Stimulated activated CD4-positive, alpha-beta T cell treated with anti-CD3 and anti-CD28 coated beads, Interleukin-1b, Interleukin-23, amount 100 ng/mL, for 24 hours (primary cell): ENCODE measurements at places on chromosomes 4 and X.

- DNase-seq, result no peak
Measured at GRCh38 chr4:63505714-63506460, 903.4 kb downstream of the TECRL start.

GRCh38 chrX:115400960-115401359 is 111.4 kb downstream of the LUZP4 start:
- DNase-seq, result no peak

- no peak for DNase-seq
Measured at GRCh38 chr4:152356428-152357034, 179.4 kb downstream of the FBXW7 start.

DNA sequence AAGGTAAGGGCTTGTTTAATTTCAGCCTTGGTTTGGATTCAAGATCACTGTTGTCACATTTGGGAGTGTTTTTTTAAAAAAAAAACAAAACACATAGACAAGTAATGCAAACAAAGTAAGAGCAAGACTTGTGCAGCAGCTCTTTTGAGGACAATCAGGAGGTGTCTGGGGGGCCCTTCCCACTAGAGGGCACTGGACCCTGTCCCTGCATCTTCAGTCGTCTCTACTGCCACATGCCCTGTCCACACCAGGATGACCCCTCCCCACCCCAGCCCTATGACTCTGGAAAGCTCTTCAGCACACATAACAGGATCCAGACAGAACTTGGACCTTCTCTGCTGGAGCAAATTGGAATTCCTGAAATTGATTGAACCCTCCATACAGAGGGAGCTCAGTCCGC is 71.0 kb downstream of the USP46 start:
- no peak for DNase-seq

GRCh38 chr4:156374069-156374468 is 420.4 kb upstream of the CTSO start:
- DNase-seq, result no peak

DNA sequence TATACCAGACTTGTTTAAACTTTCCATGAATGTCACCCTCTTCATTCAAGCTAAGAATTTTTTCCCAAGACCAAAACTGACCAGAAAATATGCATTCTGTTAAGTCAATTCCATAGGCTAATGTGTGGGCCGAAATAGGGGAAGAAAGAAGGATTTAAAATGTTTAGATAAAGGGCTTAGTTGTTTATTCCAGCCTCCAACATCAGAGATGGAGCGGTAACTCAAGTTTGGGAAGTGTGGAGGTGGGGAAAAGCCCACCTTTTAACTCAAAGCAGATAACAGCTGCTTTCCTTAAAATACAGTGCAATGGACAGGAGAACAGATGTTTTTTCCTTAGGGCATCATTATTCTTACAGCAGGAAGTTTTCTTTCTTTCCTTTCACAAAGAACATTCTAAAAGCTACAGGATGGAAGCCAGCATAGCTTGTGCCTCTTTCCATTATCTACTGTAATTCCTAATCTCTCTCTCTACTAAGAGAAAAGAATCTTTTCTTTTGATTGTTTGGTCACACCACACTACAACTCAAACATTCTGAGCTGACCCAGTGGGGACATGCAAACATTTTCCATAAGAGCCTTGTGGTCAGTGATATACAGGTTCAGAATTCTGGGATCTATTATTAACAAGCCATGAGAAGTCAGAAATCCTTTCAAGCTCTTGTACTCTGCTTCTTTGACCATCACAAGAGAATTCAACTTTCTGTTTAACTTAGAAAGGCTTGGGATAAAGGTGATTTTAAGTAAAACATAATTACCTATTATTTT is 101.6 kb downstream of the PDE5A start:
- DNase-seq, result no peak

GRCh38 chr4:66182636-66183035 is 512.3 kb upstream of the EPHA5 start:
- DNase-seq, result no peak

DNA sequence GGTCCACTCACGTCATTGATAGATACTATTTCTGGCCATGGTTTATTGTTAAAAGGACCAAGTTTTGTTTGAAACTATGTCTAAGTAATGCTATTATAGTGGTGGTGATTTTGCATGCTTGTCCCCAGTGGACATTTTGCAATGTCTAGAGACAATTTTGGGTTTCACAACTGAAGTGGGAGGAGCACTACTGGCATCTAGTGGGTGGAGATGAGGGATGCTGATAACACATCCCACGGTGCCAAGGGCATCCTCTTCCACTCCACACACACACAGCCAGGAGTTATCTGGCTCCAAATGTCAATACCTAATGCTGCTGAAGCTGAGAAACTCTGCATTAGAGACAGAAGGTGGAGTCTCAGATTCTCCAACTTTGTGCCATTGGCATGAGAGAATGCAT is 131.2 kb downstream of the FRMPD4 start:
- no peak for DNase-seq

- no peak for DNase-seq
Measured at GRCh38 chr4:39660045-39660444, 21.4 kb upstream of the SMIM14 start.

DNA sequence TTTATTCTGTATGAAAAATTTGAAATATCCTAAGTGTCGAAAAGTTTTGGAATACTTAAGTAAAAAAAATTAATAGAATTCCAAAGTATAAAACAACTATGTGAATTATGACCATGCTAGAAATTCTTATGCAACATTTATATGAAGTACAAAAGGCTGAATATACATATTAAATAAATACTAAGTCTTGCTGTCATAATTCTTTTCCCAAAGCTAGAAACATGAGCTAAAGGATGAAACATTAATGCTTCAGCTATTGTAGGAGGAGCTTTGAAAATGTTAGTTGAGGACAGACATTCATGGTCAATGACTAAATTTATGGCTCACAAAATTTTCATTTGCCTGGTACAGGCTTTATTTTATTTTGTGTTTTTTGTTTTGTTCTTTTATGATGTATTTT is 207.3 kb downstream of the GABRB1 start:
- no peak for DNase-seq

- DNase-seq, result no peak
Measured at GRCh38 chr4:165756836-165757235, 116.2 kb upstream of the TLL1 start.

DNA sequence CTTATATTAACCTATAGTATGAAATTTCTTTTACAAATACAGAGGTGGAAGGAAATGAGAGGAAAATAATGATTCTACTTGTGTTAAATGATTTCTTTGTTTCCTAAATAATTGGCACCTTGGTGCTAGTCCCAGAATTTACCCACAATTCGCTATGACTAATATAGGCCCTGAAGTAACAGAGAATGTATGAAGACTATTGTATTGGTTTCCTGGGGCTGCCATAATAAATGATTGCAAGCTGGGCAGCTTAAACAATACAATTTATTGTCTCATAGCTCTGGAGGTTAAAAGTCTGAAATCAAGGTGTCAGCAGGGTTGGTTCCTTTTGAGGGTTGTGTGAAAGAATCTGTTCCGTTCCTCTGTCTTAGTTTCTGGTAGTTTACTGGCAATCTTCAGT is 74.8 kb upstream of the GPRIN3 start:
- no peak for DNase-seq

DNA sequence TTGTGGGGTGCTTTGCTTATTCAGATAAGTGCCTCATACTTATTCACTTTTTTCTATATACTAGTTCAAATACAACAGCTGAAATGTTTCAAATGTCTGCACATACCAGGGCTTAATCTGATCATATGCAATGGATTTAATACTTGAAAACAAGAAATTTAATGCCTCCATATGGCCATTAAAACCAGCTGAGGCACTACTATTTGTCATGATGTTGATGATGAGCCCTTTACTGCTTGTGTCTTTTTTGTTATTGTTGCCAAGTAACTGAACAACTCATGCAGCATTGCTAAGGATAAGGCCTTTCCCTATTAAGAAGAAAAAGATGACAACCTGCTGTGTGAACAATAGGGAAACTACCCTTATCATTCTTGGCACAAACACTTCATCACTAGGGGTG is 52.5 kb downstream of the MAGEB10 start:
- no peak for DNase-seq

DNA sequence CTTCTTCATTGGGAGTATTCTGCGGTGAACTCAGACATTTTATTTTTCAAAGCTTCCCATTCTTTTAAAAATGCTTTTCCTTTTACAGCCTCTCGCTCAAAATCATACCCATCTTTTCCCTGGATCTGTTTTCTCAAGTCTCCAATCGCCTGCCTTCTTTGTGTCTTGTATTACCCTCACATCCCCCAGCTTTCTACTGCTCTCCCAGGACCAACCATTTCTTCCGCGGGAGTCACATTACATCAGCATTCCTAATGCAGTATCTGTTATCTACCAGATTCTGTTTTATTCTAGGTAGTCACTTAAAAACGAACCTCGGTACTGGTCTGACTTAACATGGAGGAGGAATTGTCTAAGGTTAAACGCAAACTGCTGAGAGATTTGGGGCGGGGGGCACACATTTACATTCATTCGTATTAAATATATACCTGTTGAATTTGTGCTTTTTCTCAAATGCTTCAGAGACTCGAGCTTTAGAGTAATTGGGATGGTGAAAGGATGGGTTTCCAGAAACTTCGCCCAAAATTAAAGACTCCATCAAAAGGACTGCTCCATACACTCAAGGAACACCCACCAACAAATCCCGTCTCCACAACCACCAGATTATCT is 493 bp upstream of the UCHL1 start:
- no peak for DNase-seq

DNA sequence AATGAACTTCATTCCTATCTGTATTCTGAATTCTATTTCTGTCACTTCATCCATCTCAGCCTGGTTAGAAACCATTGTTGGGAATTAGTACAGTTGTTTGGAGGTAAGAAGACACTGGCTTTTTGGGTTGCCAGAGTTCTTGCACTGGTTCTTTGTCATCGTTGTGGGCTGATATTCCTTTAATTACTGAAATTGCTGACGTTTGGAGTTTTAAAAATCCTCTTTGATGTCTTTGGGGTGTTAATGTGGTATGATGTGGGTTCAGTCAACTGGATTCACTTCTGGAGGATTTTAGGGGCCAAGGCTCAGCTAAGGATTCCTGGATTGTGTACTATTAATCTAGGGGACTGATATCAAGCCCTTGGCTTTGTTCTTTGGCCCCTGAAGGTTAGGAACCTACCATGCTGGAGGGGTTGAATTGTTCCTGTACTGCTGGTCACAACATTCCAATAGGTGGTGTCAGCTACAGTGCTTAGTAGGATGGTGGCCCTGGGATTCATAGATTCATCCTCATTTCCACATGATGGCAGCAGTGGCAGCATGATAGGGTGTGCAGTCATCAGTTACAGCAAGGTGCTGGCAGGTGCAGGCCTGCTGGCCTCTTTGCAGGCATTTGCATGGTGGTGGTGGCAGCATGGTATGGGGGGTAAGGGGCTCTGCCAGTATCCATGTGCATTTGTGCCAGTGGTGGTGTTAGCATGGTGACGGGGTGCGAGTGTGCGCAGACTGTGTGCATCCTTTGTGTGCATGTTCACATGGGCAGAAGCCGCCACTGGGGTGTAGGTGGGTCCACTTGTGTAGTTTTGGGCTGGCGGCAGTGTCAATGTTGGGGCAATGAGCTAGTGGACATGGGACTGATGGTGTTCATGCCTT is 301.3 kb downstream of the TEX13C start:
- no peak for DNase-seq

DNA sequence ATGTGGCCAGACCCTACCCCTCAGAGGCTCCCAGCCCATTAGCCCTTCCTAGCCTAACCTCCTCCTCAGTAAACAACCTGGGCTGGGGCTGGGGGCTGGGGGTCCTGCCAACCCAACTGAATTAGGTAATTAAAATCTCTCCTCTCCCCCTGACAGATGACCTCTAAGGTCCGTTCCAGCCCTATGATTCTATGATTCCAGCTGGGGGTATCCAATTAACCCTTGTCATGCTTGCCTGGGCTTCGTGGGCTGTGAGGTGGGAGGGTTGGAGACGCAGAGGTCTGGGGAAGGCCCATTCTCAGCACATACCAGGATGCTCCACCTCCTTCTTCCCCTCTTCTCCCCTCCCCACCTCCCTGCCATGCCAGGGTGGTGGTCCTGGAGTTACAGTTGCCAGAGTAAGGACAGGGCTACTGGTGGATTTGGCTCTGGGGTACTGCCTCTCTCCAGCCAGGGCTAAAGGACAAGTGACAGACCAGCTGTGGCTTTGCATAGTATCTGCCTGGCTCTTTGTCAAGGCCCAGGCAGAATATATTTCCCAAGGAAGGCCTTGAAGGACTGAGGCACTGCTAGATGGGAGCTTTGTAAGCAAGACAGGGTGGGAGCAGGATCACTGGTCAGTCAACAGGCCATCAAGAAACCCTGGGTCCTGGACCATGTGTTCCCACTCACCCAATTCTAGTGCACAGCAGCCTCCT is 82.1 kb downstream of the EFNB1 start:
- no peak for DNase-seq

DNA sequence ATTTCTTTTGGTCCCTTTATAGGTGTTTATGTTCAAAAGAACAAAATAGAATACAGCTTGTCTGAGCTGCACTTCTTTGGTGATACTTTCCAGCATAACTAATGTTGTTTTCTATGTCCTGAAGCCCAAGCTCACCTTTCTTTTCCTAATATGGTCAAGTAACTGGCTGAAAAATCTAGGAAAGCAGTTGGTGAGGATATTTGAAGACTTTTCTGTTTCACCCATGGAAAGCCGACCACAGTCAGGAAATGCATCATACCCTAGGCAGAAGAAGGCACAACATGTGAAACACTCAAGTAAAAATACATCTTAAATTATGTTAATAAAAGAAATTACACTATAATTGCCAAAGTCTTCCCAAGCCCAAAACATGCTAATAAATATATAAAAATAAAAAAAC is 337.0 kb downstream of the PDGFC start:
- DNase-seq, result no peak

DNA sequence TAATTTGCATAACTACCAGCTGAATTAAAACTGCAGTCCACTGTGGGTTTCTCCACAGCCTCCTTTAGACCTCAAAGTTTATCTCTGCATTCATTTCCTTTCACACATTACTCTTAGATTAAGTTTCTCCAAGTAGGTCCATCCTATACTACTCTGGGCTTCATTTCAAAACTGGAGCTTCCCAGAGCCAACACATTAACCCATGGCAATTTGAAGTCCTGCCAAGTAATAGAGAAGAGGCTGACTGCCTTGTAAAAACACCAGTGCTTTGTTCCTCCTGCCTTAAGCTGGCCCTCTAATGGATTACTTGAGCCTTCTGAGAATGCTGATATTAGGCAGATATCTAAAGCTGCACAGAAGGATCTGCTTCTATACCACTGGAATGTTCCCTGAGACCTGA is 997.2 kb upstream of the SLIT2 start:
- no peak for DNase-seq

DNA sequence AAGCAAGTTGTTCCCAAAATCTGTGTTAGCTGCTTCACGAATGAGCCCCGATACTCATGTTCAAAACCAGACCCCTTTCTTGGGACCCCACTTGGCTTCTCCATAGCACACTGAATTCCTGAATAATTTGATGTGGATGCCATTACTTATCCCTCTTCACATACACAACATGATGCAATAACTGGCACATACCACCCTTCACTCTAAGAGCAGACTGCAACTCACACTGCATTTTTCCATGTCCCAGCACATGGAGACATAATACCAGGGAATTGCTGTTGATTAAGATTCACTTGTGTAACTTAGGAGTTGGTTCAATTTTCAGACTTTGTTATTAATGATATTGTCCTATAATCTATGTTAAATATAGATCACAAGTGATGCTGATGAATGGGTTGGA is 213.4 kb downstream of the MAML3 start:
- no peak for DNase-seq

- DNase-seq, result no peak
Measured at GRCh38 chrX:128928636-128929035, 594.7 kb downstream of the SMARCA1 start.

- DNase-seq, result no peak
Measured at GRCh38 chr4:48324281-48324680, 17.0 kb upstream of the SLAIN2 start.
